ENCODE measurements at places on chromosomes 12 and 14.

DNA sequence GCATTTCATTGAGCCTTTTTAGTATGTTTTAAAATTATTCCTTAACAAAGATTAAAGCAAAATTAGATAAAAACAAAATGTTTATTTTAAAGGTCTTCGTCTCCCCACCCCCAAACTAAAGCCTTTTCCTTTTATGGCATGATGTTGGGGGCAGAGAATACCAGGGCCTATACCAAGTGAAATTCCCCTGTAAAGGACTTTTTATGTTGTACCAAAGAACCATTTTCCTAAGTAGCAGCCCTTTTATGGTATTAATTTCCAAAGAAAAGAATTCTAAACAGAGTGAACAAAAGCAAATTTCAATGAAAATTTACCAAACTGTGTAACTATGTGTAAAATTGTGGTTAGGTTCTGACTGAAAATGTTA lies 71.9 kb upstream of the GNPNAT1 start:
- no peak for DNase-seq

- no peak for DNase-seq
Measured at GRCh38 chr14:50999726-51000125, 55.4 kb upstream of the PYGL start.

GRCh38 chr14:69133206-69134125 lies 19.5 kb downstream of the DCAF5 start:
- peak; percentile 45 for DNase-seq

GRCh38 chr14:92649934-92650545 lies 98.4 kb downstream of the LGMN start:
- no peak for DNase-seq

GRCh38 chr12:64237382-64237781 lies 15.3 kb upstream of the KICS2 start:
- DNase-seq, result no peak

GRCh38 chr14:92473969-92474535 lies 39.5 kb upstream of the RIN3 start:
- DNase-seq, result no peak

GRCh38 chr12:84043355-84043754 lies 869.2 kb downstream of the SLC6A15 start:
- no peak for DNase-seq

- no peak for DNase-seq
Measured at GRCh38 chr14:54743382-54743781, 159.2 kb downstream of the GCH1 start.

- no peak for DNase-seq
Measured at GRCh38 chr12:116856729-116857128, 24.5 kb downstream of the HRK start.

- DNase-seq, result peak; percentile 37
Measured at GRCh38 chr12:117907108-117907689, 61.6 kb downstream of the KSR2 start.

DNA sequence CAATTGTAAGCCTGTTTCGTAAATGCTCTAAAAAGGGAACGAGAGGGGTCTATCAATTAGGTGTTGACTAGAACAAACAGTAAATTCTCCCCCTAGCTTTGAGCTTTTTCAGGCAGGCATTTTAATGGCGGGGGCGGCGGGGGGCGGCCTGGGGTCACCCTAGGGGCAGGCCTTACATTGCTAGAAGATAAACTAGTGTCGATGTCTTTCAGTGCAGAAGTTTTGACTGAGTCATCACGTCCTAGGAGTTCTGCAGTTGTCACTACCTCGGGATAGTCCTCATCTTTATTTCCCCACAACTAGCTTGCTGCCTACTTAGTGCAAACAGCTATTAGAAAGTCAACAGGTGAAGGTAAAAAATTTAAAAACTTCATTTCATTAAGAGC lies 1.6 kb downstream of the ATP6V1D start:
- no peak for DNase-seq
